Retinal pigment epithelial cell (primary cell): ENCODE measurements at places on chromosomes 5 and 9.
A peak's percentile ranks its signal among the peaks of the same experiment; 100 is the strongest.

- no peak for DNase-seq
These were observed 30.4 kb upstream of the SLIT3 start for GRCh38 chr5:169331292-169331852.

DNA sequence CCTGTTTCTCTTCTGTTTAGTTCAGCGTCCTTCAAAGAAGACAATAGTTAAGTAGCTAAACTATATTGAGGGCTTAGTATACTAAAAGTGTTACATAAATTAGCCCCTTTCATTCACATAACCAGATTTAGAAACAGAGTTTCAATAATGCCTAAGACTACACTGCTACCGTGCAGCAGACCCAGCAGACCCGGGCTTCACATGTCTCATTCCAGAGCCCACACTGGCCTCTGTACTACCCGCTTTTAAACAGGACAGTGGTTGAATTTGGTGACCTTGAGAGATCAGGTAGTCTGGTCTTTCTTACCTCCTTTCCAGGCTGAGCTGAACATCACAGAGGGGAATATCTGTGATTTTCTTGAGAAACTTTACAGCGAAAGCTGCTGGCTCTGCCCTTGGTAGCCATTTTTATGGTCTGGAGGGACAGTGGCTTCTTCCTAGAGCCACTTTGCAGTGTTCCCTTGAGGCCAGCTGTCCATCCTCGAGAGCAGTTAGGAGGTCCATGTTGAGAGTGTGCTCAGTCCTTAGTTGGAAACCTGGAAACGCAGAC lies 56.5 kb downstream of the SLC22A5 start:
- DNase-seq = no peak

DNA sequence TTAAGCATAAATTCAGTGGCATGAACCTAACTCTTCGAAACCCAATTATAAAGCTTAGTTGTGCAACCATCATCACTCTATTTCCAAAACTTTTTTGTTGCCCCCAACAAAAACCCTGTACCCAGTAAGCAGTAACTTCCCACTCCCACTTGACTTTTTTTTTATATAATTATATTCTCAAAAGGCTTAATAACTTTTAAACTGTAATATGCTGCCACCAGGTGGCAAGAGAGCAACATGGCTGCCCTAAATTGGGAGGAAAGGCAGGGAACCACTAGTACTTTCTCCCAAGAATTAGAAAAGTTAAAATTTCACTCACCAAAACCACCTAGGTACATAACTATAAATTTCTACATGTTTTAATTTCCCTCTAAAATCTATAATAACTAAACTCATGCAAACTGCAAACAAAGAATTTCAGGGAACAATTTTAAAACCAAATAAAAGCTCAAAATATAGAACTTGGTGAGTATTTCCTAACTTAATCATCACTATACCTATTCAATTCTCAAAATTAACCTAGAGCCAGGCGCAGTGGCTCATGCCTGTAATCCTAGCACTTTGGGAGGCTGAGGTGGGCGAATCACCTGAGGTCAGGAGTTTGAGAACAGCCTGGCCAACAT lies 50.2 kb upstream of the RNF38 start:
- no peak for DNase-seq

GRCh38 chr5:157651623-157652376 lies 438 bp downstream of the SOX30 start:
- DNase-seq = peak; percentile 17

DNA sequence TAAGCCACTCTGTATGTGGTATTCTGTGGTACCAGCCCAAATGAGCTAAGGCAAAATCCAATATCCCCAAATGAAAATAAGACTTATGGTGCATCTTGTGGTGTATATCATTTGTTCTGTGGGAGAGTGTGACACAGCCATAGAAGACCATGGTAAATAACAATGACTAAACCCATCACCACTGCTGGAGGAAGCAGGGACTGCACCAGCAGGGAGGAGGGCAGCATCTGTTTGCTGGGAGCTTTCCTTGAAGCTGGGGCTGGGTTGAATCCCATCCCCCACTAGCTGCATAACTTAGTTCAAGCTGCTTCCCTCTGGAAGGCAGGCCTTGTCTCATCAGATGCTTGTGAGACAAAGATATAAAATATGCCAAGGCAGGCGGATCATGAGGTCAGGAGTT lies 14.2 kb downstream of the GADD45G start:
- DNase-seq = no peak

DNA sequence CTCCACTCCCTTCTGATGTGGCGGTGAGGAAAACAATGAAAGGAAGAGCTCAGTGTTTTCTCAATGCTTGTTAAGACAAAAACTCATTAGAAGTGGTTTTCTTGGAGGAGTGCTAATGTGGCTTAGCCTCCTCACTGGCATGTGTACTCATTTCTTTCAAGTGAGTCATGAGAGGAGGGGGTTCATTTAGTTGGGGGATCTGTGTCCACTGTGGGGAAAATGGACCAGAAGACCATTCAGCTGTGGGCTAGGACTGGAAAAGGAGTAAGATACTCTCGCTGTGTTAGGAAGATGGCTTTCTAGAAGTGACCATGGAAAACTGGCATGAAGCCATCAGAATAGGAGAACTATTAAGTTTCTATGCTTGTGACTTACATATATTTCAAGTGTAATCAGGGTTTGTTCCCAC lies 23.5 kb downstream of the KLF9 start:
- DNase-seq = peak; percentile 50

- no peak for DNase-seq
These were observed 93.3 kb downstream of the TMEM174 start for GRCh38 chr5:73266176-73266738.

- DNase-seq = no peak
These were observed 388 bp downstream of the ANKS6 start for GRCh38 chr9:98795970-98796363.

DNA sequence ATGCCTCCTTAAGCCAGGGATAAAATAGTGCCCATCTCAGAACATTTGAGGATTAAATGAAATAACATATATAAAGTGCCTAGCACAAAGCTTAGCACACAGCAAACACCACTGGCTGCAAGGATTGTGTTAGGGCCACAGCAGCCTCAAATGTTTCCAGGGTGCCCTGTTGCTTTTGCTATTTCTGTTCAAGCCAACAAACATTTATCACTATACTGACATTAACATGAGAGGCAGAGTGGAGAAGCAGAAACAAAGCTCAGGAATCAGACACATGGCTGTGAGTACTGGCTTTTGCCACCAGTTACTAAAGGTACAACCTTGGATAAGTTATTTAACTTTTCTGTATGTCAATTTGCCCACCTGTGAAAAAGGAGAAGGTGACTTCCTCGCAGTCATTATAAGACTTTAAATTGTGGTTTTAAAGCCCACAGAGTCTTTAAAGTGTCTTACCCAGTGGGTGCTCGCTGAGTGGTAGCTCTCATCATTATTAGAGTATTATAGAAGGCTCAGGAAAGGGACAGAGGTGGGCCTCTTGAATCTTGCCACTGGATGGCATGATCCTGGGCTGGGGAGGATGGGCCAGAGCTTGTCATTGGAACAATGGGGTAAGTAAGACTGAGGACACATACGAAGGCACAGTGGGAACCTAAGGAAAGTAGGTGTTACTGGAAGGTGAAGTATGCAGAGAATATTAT lies 98.2 kb downstream of the MARCHF3 start:
- no peak for DNase-seq

DNA sequence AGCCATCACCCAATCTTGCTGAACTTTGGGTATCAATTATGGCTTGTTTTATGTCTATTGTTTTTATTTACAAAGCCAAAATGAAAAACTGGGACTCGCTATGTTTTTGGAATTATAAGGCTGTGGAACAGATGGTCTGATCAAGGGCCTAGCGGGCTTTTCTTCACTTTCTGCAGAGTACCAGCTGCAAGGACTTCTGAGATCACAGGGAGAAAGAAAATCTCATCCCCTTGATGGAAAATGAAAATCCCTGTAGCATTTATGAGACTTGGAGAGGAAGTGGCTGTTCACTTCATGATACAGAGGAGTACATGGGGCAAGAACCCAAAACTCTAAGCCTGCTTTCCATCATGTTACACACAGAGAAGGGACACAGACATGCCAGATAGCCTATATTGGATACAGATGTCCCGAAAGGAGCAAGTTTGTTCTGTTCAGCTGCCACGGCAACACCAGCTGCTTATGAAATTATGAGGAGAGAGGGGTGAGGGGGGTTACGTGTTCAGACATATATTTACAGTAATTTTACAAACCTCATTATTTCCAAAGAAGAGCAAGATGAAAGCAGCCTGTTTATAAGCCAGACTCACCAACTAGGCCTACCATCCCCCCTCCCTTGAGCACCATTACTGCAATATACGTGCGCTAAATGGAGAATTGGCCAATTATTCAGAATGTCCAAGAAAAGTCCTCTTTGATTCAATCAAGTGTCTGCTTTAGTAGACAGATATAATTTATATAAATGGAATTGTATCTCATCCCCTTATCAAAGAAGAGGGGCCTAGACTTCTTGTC lies 220.0 kb downstream of the MARCHF11 start:
- no peak for DNase-seq

DNA sequence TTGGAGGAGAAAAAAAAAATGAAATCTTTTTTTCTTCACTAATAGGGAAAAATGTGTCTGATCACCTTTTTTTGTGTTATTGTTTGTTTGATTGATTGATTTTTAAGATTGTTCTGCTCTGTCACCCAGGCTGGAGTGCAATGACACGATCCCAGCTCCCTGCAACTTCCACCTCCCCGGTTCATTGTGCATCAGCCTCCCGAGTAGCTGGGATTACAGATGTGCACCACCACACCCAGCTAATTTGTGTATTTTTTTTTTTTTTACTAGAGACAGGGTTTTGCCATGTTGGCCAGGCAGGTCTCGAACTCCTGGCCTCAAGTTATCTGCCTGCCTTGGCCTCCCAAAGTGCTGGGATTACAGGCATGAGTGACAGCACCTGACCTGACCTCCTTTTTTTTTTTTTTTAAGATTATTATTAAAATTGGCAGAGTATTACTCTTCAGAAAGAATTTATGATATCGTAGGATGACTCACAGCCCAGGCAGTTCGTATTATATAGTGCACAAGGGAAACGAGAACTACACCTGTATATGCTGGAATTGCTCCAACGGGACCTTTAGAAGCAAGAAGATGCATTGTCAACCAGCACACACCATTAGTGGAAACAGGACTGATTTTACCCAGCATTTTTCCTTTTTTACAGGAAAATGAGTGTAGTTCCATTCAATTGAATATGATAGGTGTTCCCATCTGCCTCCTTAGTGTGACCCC lies 27.7 kb downstream of the FUBP3 start:
- DNase-seq = peak; percentile 7

- DNase-seq = peak; percentile 51
These were observed 45.6 kb downstream of the SAR1B start for GRCh38 chr5:134586866-134587524.

DNA sequence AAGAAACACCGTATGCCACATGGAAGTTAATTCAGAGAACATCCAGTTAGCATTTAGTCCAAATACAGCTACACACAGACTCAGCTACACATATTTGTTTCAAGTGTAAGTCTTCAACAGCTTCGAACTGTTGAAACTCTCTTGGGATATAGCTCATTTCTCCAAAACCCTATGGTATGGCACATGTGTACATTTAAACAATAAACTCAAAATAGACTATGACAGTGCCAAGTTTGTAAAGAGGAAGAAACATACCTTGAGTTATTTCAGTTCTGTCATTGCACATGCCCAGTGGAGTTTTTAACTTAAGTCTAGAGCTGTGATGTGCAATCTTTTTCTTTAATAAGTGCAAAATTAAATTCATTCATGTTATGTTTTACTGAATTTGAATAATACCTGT lies 155.1 kb upstream of the RAI14 start:
- DNase-seq = no peak
